ENCODE measurements at places on chromosomes 7 and 10.

DNA sequence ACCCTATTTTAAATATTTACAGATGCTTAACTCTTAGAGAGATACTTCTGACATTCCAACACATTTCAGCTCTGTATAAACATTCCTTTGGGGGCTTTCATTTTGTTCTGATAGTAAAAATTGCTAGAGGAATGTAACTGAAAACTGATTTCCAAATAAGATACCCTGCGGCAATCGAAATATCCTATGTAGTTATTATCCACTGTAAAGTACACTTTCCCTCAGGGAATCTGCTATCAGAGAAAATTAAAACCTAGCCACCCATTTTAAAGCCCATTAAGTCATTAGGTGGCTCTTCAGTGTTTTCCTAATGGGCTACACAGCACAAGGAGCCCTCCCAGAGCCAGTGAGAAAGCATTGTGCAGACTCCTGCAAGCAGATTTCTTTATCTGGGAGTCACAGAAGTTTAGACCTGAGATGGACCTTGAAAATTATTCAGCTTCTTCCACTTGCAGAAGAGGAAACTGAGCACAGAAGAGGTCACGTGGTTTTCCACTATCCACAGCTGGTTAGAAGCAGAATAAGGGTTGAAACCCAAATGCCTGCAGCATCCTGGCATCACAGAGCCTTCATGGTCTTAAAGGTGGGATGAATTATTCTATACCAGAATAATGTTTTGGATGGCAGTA is 12.6 kb upstream of the CPVL start:
- DNase-seq, result no peak

DNA sequence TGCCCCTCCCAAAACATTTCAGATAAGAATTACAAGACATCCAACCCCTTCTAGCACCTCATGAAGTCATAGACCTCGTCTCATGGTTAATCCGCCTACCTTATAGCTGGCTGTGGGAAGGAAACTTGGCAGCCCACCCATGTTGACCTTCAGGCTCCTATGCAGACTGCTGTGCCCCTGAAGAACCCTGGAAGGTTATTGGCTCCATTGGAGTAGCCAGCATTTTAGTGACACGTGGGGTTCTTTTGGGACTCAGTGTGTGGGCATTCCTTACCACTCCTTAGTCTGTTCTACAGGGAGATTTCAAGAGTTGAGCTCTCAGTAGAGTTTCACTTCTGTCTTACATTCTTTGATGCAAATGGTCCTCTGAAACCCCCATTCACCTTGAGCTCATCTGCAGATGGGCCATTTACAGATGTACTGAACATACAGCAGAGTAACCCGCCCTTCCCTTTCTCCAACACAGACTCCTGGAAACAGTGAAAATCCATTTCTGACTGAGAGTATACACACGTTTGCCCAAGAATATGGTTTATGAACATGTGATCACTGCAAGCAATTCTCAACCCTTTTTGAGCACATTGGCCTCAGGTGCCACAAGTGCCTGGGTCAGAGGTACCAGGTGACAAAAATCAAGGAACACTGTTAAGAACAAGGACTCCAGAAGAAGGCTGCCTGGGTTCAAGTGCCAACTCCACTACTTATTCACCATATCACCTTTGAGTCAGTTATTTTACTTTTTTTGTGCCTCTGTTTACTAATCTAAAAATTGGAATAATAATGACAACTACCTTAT is 54.0 kb upstream of the HECW1 start:
- DNase-seq, result no peak

GRCh38 chr10:71647526-71648253 is 71.9 kb downstream of the C10orf105 start:
- DNase-seq, result no peak

- DNase-seq, result peak; percentile 13
These were observed 134.2 kb upstream of the KCNMA1 start for GRCh38 chr10:77771851-77772250.

GRCh38 chr7:140062528-140063299 is at the start of gene PARP12:
TSS of gene PARP12 (minus strand) at chr7:140062951. CDS start at chr7:140062847, 104 bp downstream.
- DNase-seq, result peak; percentile 92

- DNase-seq, result no peak
These were observed 2.1 kb downstream of the ZNF394 start for GRCh38 chr7:99497766-99498545.

- DNase-seq, result no peak
These were observed 227.7 kb downstream of the TMEM178B start for GRCh38 chr7:141301544-141301943.

GRCh38 chr7:149776289-149776688 is 2.9 kb upstream of the ZNF467 start:
- DNase-seq, result no peak

DNA sequence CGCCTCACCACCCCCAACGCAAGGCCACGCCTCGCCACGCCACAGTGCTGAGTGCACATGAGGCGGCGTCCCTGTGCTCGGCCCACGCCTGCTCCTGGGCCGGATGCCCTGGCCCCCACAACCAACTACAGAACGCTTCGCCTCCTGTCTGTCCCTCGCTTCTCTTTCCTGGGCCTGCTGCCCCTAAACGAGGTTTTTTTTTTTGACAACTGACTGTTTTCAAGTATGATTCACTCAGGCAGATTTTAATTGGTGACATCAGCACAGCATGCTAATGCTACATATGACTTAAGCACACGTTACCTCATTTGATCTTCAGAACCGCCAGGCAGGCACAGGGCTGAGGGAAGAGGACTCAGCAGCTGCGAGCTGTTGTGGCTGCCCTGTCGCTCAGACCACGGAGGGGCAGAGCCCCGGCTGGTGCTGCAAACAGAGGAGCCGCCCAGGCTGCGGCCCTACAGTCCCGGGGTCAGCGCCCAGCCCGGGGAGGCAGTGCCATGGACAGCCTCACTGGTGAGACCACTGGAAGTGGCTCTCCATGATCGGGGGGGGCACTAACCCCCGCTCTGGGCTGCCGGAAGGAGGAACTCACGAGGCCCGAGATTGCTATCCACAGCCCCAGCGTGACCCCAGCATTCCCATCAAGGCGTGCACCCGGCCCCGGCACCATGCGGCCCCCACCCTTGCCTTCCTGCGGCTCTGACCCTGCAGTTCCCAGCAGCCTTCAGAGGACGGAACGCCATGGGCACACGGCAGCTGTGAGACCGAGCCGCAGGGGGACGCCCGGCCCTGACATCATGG is 212.8 kb downstream of the MAD1L1 start:
- no peak for DNase-seq

DNA sequence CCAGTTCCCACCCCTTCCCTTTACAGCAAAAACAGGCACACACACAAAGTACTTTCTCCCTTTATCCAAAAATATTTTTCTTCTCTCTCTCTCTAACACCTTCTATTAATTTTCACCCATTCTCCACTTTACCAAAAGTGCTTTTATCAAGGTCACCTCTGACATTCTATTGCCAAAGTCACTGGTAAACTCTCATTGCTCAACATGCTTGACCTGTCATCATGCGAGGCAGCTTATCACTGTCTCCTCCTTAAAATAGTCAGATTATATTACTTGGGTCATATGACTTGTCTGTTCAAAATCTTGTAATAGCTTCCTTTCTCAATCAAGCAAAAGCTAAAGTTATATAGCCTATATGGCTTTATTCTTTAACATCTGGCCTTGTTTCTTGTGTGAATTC is 28.6 kb downstream of the MACC1 start:
- no peak for DNase-seq

GRCh38 chr10:33461295-33461640 is 126.8 kb upstream of the NRP1 start:
- DNase-seq, result no peak

GRCh38 chr7:18721429-18721828 is 225.9 kb downstream of the HDAC9 start:
- no peak for DNase-seq

- DNase-seq, result no peak
These were observed 253.5 kb downstream of the NRG3 start for GRCh38 chr10:82128527-82128926.

- DNase-seq, result peak; percentile 77
These were observed at the start of gene AIFM2 for GRCh38 chr10:70132098-70133029. TSS of gene AIFM2 (minus strand) at chr10:70132825. CDS start at chr10:70124084, 8,741 bp downstream.

DNA sequence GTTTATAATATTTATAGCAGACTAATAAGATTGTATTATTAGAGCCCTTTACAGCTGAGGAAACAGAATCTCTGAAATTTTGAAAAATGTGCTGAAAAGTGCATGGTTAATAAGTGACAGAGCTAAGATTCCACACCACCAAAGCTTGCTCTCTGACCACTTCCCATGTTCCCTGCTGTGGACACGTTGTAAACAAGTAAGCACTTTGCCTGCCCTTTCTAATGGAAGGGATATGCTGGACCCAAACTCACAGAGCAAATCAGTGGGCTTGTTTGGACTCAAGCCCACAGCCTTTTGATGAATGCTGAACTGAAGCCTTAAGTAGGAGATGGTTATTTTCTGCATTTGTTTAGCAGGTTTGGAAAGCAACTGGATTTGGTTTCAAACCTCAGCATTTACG is 214.0 kb upstream of the TMEM72 start:
- no peak for DNase-seq

DNA sequence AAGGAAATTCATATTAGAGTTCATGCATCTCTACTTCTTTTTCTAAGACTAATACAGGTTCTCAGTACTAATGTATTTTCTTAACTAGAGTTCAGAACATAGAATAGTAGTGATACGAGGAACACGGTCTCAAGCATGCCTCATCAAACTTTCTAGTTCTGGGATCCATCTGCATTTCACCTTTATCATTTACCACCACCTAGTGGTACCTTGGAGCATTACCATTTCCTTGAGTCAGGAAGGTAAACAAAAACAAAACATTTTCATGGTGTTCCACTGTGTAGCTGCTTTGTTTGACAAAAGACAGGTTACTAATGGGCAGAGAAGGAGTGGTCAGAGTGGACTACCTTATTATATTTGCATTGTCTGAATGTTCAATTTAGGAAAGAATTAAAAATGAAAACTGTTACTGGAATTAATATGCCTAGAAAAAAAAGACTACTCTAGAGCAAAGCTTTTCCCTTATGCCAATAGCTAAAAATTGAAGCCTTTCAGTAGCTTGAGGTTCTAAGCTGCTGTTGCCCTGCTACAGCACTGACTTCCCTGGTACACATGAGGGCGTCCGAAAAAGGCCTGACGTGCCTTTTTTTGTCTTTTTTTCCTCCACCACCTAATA is 44.5 kb downstream of the STARD3NL start:
- DNase-seq, result no peak

DNA sequence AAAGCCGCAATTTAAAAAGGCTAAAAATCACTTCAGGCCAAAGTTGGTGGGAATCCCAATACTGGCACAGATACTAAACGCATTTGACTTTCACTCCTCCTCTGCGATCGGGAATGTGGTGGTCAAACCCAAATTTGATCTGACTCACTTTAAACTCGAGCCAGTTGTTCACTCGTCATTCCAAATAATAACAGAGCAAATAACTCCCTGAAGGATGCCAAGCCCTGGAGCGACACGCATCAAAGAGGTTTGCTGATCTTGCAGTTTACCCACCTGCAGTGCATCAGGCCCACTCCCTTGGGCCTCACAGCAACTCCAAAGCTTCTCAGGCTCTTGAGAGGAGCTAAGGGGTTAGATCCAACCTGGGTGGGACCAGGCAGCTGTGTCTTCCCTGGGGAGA is 12.2 kb downstream of the PTN start:
- no peak for DNase-seq

- no peak for DNase-seq
These were observed 634 bp downstream of the HECW1 start for GRCh38 chr7:43112941-43113621.

DNA sequence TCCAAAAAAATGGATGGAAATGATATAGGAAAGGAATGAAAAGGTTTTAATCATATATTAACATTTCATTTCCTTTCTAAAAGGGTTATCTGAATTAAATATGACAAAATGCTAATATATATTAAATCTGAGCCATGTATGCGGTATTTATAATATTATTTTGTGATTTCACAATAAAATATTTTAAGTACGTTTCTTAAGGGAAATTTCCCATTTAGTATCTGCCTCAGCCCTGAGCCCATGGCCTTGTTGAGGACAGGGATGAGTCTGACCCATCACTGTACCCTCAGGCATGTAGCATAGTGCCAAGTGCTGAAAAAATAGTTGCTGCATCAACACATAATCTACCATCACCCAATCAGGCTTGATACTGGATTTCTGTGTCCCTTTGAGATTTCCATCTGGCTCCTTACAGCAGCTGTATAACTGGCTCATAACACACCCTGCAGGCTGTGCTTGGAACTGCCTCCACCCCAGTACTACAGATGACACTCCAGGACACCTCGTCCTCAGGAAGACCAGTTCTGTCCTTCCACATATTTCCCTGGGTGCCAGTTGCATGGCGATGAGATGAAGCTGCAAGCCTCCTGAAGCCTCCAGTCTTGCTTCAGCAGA is 59.4 kb upstream of the ASAH2 start:
- DNase-seq, result peak; percentile 63

- DNase-seq, result no peak
These were observed 132.6 kb upstream of the NAMPT start for GRCh38 chr7:106417273-106417902.

DNA sequence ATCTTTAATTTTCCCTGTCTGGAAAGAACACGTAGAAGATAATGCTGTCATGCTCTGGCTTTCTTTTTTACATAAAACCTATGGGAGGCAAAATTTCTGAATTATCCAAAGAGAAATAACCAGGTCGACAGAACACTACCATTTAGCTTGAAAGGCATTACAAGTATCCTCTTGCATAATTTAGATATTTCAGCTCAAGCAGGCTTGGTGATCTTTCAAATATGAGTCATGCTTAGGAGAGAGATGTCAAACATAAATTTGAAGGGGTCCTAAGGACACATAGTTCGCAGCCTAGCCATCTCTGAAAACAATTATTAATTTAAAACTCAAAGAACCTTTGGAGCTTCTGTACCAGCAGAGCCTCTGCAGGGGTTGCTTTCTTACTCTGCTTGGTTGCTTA is 100.9 kb downstream of the FAS start:
- no peak for DNase-seq

DNA sequence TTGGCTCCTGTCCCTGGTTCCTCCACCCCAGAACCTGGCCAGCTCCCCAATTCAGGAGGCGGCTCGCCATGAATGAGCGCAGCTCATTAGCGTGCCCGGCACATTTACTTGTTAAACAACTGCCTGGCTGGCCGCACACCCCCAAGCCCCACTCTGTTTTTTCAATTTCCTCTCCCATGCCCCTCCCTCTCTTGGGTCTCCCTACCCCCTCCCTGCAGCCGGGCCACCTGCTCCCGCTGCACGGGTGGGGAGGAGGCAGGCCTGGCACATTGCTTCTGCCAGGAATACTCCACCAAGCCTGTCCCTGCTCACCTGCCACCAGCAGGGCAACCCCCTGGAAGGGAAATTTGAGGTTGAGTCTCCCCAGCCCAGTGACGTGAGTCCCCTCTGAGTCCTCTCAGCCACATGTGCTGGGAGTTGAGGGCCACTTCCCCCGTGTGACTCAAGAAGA is 2.5 kb upstream of the SLIT1 start:
- DNase-seq, result no peak

GRCh38 chr10:59839576-59839975 is 66.8 kb downstream of the CCDC6 start:
- DNase-seq, result no peak
